Activated CD8-positive, alpha-beta T cell treated with anti-CD3 and anti-CD28 coated beads for 36 hours (primary cell): ENCODE measurements at places on chromosomes 5 and 9. TPM values are rescaled to one million over a fixed set of nuclear protein-coding genes. Genes with fewer than 3 reads are reported as not detected.

The PCDHB6 gene
- not detected for total RNA-seq

The PDLIM4 gene
- not detected for total RNA-seq

The PCDHB2 gene
- total RNA-seq, result not detected

The SPATA6L gene
- 0.43 TPM for total RNA-seq

The TIMD4 gene
- total RNA-seq, result 1.2 TPM

The PARP8 gene
- total RNA-seq, result 42.9 TPM

The ORM1 gene
- not detected for total RNA-seq

The CLIC3 gene
- total RNA-seq, result not detected

The RARS1 gene
- total RNA-seq, result 113 TPM

The ZNF79 gene
- total RNA-seq, result 7.6 TPM

The SCGB3A2 gene
- total RNA-seq, result not detected

The ISL1 gene
- not detected for total RNA-seq

The GNAQ gene
- total RNA-seq, result 18.1 TPM

The SEMA6A gene
- not detected for total RNA-seq

The FOXD1 gene
- 1.5 TPM for total RNA-seq
